ENCODE measurements at places on chromosomes 3 and 15.

DNA sequence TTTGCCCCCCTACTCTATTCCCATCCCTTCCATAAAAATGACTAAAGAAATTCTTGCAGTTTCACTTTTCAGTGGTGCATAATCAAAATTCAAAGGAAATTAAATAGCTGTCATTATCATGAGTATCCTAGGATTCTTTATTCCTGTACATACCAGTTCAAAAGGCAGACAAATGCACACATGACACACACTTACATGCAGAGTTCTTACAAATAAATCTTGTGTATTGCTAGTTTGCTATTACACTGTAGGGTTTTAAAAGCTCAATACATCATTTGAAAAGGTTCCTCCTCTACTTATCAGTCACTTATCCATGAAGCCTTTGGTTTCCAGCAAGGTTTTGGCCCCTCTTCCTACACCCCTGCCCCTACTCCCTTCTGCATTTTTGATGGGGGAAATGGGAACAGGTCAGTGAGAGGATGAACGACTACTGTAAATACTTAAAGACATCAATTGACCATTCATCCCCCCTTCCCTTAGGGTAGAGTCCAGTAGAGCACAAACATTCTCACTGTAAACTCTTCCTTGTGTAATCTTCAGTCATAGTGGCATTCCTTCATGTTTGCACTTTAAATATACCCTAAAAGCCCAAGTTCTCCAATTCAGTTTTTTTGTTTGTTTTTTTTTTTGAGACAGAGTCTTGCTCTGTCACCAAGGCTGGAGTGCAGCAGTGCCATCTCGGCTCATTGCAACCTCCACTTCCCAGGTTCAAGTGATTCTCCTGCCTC, 92.6 kb downstream of the SUCLG2 start:
- no peak for DNase-seq

DNA sequence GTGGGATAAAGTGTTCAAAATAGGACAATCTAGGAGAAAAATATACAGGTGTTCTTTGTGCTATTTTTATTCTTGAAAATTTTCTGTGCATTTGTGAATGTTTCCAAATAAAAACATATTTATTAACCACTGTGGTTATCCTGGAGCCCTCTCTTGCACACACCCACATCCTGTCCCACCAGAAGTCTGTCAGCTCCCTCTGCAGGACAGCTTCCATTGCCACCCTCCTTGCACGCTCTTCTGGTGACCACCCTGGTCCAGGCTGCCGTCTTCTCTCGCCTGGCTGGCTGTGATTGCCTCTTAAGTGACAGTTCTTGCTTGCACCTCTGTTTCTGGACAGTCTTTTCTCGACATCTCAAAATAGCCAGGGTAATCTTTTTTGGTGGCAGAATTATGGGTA, 394.0 kb downstream of the LRTM1 start:
- DNase-seq, result no peak

DNA sequence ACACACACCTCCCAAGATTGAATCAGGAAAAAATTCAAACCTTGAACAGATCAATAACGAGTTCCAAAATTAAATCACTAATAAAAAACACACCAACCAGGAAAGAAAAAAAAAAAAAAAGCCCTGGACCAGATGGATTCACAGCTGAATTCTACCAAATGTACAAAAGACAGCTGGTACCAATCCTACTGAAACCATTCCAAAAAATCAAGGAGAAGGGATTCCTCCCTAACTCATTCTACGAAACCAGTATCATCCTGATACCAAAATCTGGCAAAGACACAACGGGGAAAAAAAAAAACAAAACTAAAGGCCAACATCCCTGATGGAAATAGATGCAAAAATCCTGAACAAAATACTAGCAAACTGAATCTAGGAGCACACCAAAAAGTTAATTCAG, 54.4 kb upstream of the SLC12A8 start:
- no peak for DNase-seq

- no peak for DNase-seq
These were observed 92.3 kb downstream of the MAGI1 start for GRCh38 chr3:65946438-65946837.

GRCh38 chr3:159996018-159996417, 7.4 kb downstream of the IL12A start:
- DNase-seq, result no peak

Data from HuH-7 (cell line).